Hypothalamus (tissue), 51 donors: ENCODE measurements at places on chromosomes 3 and 15.

GRCh38 chr15:37204692-37205091 is 104.3 kb upstream of the MEIS2 start:
- no peak for DNase-seq

GRCh38 chr3:59436164-59436958 is 386.5 kb upstream of the CFAP20DC start:
- DNase-seq, result no peak

DNA sequence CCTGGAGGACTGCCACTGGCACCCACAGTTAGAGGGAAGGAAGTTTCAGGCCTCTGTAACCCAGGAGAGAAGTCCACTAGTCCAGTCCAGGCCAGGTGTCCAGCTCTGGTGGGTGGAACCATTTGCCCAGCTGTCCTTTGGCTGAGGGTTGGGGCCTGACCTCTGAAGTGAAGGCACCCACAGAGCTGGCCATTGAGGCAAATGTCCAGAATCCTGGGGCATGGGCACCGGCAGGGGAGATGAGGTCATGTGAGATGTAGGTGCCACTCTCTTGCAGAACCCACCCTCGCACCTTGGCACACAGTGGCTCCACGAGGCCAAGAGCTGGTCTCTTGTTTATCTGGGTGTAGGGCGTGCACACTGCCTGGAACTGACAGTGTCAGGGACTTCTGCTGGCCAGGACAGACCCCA is 162.8 kb downstream of the SMAD6 start:
- no peak for DNase-seq

DNA sequence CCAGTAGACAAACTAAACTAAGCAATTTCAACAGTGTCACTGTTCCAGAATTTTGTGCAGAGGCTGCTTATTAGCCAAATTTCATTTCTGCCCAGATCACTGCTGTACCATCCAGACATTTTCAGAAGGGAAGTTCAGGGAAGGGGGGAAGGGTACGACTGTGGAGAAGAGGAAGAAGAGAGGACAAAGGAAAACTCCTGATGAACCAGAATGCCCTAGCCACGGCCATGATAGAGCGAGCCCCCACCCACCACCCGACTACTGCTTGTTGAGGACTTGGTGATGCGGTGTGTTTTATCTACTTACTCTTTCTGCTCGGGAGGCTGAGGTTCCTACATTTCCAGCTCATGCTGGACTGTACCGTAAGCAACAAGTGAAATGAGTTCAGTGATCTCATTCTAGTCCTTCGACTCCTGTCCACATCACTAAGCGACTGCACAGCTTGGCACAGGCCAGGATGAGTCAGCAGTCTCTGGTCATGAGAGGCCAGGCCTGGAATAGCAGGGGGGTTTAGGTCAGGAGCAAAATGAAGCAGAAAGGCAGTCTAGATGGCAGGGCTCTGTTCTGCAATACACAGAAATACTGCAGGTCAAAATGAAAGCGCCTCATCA is 330.8 kb downstream of the TIGIT start:
- DNase-seq, result peak; percentile 70

DNA sequence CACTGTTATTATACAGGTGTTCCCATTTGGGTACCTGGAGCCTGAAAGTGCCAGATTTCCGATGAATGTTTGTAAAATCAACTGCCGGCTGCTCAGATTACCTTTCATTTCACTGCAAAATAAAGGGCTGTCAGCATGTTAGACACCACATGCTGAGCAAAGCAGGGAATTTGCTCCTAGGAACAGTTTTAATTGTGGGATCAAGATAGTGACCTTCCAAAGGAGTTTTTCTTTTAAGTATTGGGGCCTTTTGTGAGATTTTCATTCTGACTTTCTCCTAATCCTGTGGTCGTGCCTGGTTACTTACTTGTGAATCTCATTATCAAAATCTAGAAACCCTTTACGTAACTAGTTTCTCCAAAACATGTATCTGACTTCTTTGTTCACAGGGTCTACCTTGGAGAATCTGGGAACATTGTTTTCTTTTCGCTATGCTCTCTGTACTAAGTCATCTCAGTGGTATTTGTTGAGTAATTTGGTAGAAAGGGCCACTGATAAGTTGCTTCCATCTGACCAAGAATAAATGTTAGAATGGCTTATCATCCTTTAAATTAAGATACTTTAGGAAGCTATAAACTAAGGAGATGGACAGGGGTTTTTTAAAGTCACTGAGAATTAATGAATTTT is 40.8 kb upstream of the LRTM1 start:
- DNase-seq, result no peak
